ENCODE measurements at places on chromosomes 4 and X.

DNA sequence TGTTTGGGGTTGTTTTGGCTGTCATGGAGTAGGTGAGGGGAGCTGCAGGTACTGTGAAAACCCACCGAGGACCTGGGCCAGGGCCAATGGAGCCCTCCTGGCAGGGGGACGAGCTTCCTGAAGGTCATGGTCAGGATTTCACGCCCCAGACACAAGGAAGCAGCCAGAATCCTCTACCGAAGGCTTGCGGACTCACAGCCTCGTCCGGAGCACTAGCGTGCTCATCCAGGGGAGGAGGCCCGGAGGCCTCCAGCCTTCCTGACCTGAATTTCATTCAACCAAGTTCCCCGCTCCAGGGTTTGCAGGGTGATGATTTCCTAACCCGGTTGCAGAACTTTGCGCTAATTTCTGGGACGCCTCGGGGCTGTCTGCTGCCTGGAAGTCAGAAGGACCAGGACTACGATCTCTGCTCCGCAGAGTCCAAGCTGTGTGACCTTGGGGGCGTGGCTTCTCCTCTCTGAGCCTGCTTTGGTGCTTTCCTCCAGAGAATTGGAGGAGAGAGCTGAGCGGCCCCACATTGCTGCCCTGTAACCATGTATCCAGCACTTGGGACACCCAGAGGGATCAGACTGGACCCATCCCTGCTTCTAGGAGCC lies 56.2 kb upstream of the ADRA2C start:
- DNase-seq = no peak

- DNase-seq = no peak
These were observed 70.2 kb downstream of the CLDN22 start for GRCh38 chr4:183249854-183250253.

DNA sequence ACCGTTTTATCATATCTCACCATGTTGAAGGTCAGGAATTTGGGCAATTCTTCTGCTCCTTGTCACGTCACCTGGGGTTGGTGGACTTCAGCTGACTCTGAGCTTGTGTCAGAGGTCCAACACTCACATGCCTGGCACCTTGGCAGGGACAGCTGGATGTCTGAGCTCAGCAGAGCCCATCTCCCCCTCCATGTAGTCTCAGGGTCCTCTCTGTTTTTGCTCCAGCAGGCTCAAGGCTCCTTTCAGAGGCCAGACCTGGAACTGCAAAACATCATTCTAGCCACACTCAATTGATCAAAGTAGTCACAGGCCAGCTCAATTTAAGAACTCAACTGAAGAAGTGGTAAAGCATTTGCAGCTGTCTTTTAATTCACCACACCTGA lies 45.4 kb downstream of the EDNRA start:
- no peak for DNase-seq

- DNase-seq = no peak
These were observed 448.1 kb upstream of the TRAM1L1 start for GRCh38 chr4:117533501-117533900.

DNA sequence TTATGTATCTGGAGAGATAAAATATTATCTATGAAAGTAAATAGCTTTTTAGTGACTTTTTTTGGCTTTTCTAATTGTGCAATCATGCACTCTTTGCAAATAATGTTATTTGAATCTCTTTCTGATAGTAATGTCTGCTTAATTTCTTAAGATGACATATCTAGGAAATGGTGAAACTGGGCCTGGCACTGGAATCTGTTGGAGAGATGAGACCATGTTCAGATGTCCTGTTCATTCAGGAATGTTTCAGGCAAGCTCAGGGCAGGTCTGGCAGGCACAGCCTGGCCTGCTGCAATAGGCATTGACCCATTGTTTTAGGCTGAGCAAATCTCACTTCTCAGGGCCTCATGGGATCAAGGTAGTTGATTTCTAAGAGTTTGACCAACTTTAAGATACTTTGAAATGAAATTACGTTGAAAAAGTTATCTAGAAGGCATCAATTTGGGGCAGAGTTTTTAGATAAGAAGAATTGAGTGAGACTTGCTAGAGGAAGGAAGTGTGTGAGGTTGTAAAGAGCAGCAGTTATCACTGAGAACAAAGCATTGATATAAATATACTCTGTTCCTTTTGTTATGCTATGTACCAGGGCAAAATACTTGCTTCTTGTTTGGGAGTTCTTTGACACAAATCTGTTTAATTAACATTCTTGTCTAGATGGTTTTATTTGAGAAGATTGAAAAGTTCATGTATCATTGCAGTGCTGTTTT lies 133.0 kb upstream of the LEF1 start:
- no peak for DNase-seq

- no peak for DNase-seq
These were observed 45.4 kb downstream of the SMARCAD1 start for GRCh38 chr4:94253036-94253435.

GRCh38 chr4:3285558-3286334 lies 7.1 kb upstream of the RGS12 start:
- DNase-seq = no peak

DNA sequence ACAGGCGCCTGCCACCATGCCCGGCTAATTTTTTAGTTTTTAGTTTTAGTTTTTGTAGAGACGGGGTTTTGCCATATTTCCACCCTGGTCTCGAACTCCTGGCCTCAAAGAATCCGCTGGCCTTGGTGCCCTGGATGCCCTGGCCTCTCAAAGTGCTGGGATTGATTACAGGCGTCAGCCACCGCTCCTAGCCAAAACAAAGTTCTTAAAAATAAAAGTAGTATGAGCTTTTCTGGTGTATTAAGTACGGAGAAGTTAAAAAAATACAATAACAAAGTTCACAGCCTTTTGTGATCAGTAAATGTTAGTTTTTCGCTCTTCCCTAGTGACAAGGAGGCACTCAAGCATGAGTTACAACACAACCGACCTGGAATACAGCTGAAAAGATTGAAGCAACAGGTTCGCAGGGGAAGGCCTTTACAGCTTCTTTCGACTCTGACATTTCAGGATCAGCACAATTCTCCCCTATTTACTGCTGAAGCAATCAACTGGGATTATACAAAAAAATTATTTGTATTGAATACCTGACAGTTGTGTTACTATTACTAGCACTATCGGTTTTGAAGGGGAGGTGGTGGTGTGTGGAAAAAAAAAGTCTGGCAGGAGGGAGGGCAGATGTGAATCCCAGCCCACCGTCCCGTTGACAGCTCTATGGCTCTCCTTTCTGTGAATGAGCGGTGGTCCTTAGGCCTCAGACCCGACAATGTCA lies 893 bp upstream of the METAP1 start:
- no peak for DNase-seq

GRCh38 chr4:74364652-74365491 lies at the start of gene EREG:
Gene EREG, plus strand, starts transcription at chr4:74365145. Its CDS starts 164 bp downstream, at chr4:74365309.
- no peak for DNase-seq

GRCh38 chr4:173272996-173273395 lies 61.2 kb downstream of the HMGB2 start:
- no peak for DNase-seq

DNA sequence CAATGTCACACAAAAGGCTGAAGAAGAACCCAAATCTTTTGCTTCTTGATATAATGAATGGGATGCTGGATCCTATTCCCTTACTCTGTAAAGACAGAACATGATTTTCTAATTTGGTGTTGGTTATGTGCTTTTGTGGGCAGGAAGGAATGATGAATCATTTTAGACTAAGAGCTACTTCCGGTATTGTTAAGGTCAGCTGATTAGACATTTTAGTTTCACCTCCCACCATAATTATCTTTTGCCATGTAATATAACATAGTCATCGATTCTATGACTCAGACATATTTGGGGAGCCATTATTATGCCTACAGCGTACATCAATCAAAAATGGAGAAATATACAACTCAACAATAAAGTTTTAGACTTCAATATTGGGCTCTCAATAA lies 265.3 kb downstream of the ZNF674 start:
- no peak for DNase-seq

- no peak for DNase-seq
These were observed 28.9 kb downstream of the SLC25A5 start for GRCh38 chrX:119497185-119497584.

DNA sequence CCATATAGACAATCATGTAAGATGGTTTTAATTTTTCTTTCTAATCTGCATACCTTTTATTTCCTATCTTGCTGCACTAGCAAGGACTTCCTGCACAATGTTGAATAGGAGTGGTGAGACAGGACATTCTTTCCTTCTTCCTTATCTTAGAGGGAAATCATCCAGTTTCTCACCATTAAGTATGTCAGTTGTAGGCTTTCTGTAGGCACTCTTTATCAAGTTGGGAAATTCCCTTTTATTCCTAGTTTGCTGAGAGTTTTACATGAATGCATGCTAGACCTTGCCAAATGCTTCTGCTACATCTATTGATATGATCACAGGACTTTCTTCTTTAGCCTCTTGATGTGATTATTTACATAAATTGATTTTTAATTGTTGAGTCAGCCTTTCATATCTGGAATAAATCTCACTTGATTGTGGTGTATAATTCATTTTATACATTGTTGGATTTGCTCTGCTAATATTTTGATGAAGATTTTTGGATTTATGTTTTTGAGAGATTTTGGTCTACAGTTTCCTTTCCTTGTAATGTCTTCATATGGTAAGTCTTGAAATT lies 23.8 kb downstream of the RNF175 start:
- no peak for DNase-seq

- DNase-seq = no peak
These were observed 297.9 kb upstream of the FAT4 start for GRCh38 chr4:125016892-125017299.

- no peak for DNase-seq
These were observed 31.0 kb downstream of the TMSB4X start for GRCh38 chrX:13005661-13006473.

GRCh38 chr4:141058591-141059512 lies 74.4 kb downstream of the RNF150 start:
- DNase-seq = no peak

DNA sequence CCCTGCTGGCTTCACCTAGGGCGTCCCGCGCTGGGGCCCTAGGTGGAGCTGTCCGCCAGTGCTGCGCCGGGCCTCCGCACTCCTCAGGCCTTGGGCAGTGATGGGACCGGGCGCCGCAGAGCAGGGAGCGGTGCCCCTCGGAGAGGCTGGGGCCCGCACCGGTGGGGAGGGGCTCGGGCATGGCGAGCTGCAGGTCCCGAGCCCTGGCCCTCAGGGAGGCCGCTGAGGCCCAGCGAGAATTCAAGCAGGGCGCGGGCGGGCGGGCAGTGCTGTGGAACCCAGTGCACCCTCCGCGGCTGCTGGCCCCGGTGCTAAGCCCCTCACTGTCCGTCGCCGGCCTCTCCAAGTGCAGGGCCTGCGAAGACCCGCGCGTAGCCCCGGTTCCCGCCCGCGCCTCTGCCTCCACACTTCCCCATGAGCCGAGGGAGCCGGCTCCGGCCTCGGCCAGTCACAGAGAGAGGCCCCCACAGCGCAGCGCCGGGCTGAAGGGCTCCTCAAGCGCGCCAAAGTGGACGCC lies 565.1 kb upstream of the NDST4 start:
- DNase-seq = no peak

DNA sequence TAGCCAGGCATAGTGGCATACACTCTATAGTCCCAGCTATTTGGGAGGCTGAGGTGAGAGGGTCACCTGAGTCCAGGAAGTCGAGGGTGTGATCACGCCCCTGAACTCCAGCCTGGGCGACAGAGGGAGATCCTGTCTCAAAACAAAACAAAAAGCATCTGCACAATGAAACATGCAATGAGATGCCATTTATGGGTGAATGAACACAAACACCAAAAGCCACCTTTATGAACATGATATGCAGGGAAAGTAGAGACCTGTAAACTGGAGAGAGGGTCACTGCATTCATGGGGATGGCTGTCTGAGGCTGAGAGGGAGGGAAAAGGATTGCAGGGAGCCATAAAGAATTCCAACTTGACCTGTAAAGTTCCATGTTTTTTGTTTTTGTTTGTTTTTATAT lies 70.7 kb downstream of the EVC start:
- no peak for DNase-seq

DNA sequence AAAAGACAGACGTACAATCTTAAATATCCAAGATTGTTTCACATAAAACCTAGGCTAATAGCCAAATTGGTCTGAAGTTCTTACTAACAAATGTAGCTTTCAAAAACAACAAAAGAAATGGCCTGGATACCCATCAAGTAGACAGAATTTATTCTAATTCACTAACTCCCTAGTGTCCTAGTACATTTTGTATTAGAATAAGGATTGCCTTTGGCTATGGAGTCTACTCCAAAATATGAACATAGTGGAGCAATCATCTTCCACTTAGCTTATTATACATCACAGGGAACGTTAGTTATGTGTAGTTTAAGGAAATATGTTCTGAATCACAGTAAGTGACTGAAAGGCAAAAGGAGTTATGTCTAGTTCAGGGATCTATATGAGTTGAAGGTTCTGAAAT lies 81.7 kb downstream of the MAPK10 start:
- no peak for DNase-seq

- no peak for DNase-seq
These were observed 38.7 kb downstream of the SLC4A4 start for GRCh38 chr4:71377561-71377960.

DNA sequence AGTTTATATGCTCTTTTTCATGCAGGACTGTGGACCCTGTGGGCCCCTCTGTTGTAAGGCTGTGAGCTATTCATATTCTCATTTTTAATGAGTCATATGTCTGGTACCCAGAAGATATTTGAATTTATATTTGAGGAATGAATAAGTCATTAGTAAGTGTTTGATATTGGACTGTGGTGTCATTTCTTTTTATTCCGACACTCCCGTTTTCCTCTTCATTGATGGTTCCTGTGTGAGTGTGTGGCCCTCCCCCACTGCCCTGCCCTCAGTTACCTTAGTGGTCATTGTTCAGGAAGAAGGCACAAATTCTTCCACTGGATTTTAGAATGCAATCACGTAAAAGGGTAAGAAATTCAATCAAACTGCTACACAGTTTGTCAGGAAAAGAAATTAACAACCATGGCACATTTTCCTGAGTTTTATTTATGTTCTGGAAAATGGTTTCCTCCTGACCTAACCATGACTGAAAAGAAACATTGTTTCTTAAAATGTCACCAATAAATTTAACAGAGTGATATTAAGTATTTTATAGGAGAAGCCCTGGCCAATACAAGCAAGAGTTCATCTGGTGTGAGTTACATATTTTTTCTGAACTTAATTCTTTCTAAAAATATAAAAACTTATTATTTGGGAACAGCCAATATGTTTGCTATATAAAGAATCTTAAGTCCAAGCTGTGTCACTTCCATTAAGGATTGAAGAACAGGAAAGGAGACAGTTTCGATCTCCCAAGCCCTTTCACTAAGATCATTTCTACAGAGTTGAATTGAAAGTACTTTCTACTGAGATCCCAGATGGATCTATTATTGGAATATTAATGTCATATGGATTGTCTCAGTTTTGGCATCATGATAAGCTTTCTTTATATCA lies 370.5 kb upstream of the ANXA10 start:
- DNase-seq = no peak

DNA sequence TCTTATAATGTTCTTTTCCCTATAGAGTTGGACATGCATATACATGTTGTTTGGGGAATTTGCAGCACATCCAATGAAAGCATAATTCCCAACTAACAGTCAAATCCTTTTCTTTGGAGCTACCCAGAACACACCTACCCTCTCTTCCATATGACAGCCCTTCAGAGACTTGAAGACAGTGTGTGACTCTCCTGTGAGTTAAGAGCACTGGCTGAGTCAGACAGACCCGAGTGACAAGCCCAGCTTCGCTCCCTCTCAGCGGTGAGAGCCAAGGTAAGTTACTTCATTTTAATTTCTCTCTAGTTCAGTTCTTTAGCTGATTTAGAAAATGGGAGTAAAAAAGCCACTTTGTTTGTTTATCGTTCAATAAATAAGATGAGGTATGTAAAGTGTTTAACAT lies 86.3 kb downstream of the RTL9 start:
- DNase-seq = no peak

- DNase-seq = no peak
These were observed 36.0 kb downstream of the P2RY8 start for GRCh38 chrX:1500701-1501624.

GRCh38 chrX:50779694-50780093 lies 34.3 kb downstream of the SHROOM4 start:
- no peak for DNase-seq
